ENCODE measurements at places on chromosomes 1 and 21. TPM values are rescaled to one million over a fixed set of nuclear protein-coding genes. Genes with fewer than 3 reads are reported as not detected.

The PDE9A gene
- 1.8 TPM for total RNA-seq

The TFAP2E gene
- 1.1 TPM for total RNA-seq

The LAMB3 gene
- 76.7 TPM for total RNA-seq

The RHBDL2 gene
- 16.1 TPM for total RNA-seq

The PLXNA2 gene
- 47.5 TPM for total RNA-seq

The CC2D1B gene
- total RNA-seq: 14.3 TPM

The HIVEP3 gene
- 7.0 TPM for total RNA-seq

The MXRA8 gene
- total RNA-seq: 2.0 TPM

The NOTCH2 gene
- 92.0 TPM for total RNA-seq

The CEP104 gene
- total RNA-seq: 27.8 TPM

The OR2T35 gene
- not detected for total RNA-seq

The LCE3E gene
- total RNA-seq: 4.3 TPM

- ATAC-seq: no peak
These were observed 65.4 kb downstream of the AK4 start for GRCh38 chr1:65213271-65214023.

GRCh38 chr21:43370888-43371570, 55.9 kb downstream of the SIK1 start:
- ATAC-seq: peak; percentile 44

GRCh38 chr1:3292051-3292722, 162.3 kb upstream of the ARHGEF16 start:
- no peak for ATAC-seq

DNA sequence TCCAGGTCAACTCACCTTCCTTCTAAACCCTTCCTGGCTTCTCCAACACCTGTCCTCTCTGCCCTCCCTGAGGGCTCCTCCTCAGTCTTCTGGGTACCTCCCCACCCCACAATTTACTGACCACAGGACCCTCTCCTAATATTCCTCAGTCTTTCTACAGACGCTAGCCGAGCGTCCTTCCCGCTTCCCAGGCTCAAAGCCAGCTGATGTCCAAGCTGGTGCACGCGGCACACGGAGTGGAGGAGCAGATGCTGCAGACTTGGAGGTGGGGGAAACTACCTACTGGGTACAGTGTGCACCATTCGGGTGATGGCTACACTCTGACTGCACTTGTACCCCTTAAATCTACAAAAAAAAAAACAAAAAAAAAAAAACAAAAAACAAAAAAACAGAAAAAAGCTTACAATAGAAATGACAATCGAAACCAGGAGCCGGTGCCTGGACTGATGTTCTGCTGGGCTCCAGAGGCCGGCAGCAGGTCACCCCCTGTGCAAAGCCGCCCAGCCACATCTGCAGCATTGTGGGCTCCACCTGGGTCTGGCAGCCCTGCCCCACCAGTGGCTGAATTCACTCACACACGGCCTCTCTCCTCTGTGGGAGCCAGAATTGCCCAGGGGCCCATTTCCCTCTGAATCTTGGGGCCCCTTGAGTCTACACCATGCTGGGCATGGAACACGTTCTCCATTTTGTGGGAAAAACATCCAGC, 7.0 kb downstream of the TRIM11 start:
- no peak for ATAC-seq

GRCh38 chr21:44734026-44734745, 22.8 kb upstream of the TSPEAR start:
- ATAC-seq: no peak

- no peak for ATAC-seq
These were observed 37.2 kb downstream of the TTLL7 start for GRCh38 chr1:83961571-83962295.

GRCh38 chr1:59976194-59977074, 49.9 kb upstream of the CYP2J2 start:
- peak; percentile 46 for ATAC-seq

DNA sequence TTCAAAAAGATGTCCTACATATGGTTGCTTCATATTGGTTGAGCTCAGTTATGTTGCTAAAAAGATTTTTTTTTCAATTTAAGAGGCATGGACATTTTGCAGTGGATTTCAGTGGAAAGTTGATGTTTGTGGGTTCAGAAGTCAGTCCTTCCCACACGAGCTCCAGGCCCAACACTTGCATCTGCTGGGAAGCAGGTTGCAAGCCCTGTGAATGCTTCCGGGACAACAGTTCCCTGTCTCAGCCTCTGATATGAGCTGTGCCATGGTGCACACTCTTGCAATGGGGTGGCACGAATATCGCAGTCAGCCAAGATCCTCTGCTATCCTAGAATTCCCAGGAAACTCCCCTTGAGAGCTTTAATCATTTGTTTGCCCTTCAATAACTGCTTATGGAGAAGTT, 30.3 kb upstream of the ABCG1 start:
- no peak for ATAC-seq

GRCh38 chr1:1298861-1299685, 8.7 kb downstream of the ACAP3 start:
- no peak for ATAC-seq

- ATAC-seq: no peak
These were observed 21.0 kb upstream of the LYST start for GRCh38 chr1:235887676-235888075.

GRCh38 chr1:6635910-6636760, 11.5 kb downstream of the THAP3 start:
- no peak for ATAC-seq
